ENCODE measurements at places on chromosomes 1 and 21.

DNA sequence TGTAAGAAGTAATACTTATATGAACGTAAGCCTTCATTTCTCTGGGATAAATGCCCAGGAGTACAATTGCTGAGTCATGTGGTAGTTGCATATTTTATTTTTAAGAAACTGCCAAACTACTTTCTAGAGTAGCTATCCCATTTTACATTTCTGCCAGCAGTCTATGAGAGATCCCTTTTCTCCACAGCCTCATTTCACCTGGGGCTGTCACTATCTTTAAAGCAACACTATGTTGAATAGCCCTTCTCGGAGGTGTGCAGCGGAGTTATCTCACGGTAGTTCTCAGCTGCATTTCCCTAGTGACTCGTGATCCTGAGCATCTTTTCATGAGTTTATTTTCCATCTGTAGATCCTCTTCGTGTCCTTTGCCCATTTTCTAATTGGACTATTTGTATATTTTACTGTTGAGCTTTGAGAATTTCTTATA, 93.4 kb downstream of the ADARB1 start:
- no peak for DNase-seq

DNA sequence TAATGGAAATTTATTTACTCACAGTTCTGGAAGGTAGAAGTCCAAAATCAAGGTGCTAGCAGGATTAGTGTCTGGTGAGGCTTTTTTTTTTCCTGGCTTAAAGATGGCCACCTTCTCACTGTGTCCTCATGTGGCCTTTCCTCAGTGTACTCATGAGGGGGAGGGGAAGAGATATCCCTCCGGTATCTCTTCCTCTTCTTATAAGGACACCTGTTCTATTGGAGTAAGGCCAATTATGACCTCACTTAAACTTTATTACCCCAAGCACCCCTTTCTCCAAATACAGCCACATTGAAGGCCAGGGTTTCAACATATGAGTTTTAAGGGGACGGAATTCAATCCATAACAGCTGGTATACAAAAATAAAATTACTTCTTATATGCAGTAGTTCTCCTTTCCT, 203.7 kb upstream of the C1orf87 start:
- DNase-seq, result no peak

GRCh38 chr1:154476791-154477190, 25.2 kb upstream of the TDRD10 start:
- DNase-seq, result no peak

DNA sequence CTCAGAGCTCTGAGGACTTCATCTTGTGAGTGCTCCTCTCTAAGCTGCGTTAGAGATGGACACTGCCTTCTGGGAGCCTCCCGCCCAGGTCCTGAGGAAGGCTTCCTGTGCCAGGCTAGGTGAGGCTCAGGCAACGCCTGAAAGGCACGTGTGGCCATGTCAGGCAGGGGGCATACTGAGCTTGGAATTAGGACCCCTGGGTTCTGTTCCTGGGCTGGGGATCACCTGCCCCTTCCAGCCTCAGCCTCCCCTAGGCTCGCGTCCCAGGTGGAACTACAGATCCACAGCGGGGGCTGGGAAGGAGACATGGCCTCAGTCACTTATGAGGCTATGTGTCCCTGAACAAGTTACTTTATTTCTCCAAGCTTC, 10.0 kb upstream of the ASCL5 start:
- DNase-seq, result no peak

GRCh38 chr1:109624201-109625010, 4.8 kb downstream of the AMPD2 start:
- no peak for DNase-seq

DNA sequence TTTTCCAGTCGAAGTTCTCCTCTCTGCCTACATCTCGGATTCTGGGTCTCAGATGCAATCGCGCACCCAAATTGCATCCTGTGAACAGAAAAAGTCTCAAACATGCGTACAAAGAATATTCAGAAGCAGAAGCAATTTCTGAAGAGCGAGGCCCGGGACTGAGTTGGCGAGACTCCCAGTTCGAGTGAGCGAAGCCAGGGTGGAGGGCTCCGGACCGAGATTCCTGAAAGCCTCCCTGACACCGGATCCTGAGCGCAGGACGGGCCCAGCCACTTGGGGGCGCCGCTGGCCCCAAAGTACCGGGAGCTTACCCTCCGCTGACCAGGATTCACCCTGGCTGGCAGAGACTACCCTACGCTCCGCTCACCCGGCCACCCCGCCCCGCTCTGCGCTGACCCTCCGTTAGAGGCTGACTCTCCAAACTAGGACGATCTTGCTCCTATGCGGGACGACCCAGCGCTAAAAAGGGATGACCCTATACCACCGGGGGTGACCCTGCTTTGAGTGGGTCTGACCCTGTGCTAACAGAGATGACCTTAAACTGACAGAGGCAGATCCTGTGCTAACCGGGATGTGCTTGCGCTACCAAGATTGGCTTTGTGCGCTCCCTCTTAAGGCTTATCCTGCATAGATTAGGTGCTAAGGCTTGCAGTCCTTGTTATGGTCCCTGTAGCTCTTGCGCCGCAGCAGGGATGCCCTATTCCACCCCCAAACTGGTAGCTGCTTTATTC, 12.1 kb downstream of the FOXD2 start:
- no peak for DNase-seq

GRCh38 chr21:39381009-39381408, 32.1 kb upstream of the HMGN1 start:
- no peak for DNase-seq

DNA sequence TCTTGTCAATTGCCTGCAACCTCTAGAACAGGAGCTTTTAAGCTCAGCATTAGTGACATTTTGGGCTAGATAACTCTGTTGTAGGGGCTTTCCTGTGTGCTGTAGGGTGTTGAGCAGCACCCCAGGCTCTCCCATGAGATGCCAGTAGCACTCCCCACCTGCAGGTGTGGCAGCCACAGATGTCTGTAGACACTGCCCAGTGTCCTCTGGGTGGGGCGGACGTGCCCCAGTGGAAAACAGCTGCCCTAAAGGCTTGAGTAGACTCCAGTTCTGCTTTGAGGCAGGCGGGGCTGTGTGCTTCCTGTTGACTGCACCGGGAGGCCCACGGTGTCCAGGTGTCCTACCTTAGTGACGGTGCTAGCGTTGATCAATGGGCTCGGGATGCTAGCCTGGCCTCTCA, 16.9 kb upstream of the PWP2 start:
- DNase-seq, result no peak

DNA sequence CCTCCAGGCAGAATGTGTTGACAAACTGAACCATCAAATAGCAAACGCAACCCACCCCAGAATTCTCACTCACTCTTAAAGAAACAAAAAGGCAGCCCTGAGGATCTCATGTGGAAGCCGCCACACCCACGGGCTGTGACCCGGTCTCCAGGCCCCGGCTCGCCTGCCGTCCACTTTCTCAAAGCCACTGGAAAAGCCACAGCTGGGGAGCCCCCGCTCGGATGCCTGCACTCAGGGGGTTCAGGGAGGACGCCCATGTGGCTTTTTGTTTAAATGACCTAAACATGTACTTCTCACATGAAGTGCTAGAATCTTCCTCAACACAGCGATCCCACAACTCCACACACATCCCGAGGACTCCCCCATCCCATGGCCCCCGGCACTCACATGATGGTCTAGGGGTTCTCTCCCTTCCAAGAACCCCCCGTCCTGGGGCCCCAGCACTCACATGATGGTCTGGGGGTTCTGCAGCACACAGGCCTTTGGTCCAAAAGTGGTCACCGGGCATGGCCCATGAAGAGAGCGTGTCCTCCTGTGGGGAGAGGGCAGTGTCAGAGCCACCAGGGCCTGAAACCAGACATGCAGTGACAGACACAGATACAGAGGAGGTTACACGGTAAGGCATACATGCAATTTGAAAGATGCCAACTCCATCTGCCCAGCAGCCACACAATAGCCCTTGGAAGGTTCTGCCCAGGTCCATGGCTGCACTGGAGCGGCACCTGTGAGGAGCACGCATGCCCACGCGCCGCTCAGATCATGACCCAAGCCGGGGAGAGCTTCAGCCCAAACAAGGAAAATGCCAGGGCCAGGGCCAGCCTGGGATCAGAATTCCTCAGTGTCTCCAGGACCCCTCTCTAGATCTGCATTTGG, 16.5 kb downstream of the NADK start:
- DNase-seq, result no peak

DNA sequence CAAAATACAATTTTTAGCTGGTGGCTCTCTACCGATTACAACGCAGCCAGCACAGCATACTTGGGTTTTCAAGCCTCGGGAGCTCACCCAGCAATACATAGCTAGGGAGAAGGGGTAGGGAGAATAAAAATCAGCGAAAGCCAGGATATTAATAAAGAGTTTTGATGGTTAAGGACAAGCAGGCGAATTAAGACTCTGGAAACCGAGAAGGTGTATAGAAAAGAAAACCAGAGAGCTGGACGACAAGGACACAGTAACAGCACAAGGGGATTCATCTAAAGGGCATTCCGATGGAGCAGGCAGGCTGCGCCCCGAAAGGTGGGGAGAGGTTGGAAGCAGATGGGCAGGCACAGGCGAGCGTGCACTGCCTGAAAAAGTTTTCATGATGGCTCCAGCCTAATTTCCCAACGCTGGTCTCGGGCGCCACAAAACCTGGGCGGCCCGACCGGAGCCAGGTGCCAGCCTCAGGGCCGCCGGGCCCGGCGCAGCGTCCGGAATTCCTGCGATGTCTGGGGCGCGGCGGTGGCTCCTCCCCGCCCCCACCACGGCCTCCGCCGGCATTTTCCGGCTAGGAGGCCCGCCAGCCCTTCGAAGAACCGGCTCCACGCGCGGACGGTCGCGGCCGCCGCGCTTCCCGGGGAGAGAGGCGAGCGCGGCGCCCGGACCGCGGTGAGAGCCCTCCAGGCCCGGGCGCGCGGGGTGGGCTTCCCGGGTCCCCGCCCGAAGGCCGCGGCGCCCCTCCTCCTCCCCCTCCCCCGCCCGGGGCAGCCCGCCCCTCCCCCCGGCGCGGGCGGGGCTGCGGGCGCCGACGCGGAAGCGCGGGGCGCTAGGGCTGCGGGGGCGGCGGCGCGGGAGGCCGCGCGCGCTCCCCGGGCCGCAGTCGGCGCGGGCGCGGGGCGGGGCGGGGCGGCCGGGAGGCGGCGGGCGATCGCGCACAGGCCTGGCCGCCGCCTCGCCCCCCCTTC, 774 bp upstream of the DYRK1A start:
- DNase-seq, result peak; percentile 31

GRCh38 chr1:159132271-159132881, 39.0 kb upstream of the CADM3 start:
- DNase-seq, result peak; percentile 21

DNA sequence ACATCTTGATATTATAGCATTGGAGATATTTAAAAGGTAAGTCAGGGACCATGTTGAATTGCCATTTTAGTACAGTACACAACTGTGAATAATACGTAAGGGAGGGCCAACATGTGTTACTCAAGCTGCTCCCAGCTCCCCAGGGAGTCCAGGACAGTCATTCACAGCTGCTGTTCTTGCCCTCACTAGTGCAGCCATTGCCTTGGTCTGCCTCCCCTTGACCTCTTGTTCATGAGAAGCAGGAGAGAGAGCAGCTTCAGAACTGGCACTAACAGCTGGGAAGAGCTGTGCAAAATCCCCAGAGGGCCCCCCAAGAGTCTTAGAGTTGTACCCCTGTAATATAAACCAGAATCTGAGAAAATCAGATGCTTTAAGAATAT, 16.4 kb downstream of the TCEANC2 start:
- DNase-seq, result no peak

- DNase-seq, result no peak
These were observed 33.0 kb upstream of the HSD17B7 start for GRCh38 chr1:162757476-162757875.

- DNase-seq, result no peak
These were observed 13.8 kb downstream of the GALNT2 start for GRCh38 chr1:230080822-230081221.

DNA sequence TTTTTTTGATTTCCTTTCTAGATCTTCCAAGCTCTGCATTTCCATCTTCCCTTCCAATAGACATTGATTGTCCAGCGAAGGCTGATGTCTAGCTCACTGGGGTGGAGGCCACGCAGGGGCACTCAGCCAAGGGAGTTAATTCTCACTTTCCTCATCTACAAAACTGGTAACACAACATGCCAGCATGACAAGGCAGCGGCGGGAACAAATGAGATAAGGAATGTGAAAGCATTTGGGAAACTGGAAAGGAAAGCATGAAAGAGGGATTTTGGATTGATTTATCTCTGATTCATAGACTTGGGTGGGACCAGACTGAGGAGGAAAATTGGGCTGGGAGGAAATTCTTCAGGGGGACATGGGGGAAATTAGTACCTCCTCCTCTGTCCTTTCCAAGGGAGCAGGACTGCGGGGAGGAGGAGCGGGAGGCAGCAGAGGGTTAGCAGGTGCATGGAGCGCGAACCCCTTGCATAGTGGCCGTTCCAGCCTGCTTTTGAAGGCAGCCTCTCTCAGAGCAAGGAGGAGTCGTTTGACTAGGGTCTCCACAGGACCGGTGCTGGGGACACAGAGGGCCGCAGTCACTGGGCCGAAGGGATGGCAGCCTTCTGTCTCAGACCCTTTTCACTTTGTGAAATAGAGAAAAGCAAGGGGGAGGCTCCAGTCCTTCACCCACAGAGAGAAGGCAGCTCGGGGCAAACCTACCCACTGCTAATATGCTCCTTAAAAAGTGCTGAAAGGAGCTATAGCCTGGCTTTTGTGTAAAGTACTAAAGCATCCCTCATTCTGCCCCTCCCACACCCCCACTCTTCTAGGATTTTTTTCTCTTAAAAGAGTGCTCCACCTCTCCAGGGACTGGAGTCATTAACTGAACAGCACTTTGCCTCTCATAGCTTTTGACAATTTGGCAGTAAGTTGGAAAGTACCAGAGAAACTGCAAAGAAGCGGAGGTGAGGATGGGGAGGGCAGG, 89.2 kb downstream of the PLXNA2 start:
- DNase-seq, result no peak

DNA sequence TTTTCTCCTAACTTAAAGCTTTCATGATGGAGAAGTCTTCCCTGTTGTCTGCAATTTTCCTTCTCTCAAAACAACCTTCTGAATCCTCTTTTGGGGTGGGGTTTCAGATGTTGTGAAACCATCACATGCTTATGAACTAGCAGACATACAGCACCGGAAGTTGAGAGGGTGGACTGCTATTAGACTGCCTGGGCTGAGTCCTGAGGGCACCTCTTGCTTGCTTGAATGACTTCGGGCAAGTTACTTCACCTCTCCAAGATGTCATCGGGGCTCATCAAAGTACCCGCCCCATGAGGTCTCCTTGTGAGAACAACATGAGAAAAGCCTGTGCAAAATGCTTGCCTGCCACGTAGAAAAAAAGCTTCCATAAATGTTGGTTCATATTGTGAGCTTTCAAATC, 89.6 kb downstream of the CCDC185 start:
- DNase-seq, result no peak

- DNase-seq, result no peak
These were observed 177.8 kb downstream of the HMCN1 start for GRCh38 chr1:185911978-185912377.

All from stimulated activated CD8-positive, alpha-beta memory T cell treated with anti-CD3 and anti-CD28 coated beads, Interleukin-4, amount 100 ng/mL, for 4 hours (primary cell).